Activated naive CD4-positive, alpha-beta T cell (primary cell): ENCODE measurements at places on chromosomes 16 and 17.

- no peak for DNase-seq
Measured at GRCh38 chr17:60141111-60142018, 8.4 kb upstream of the CA4 start.

DNA sequence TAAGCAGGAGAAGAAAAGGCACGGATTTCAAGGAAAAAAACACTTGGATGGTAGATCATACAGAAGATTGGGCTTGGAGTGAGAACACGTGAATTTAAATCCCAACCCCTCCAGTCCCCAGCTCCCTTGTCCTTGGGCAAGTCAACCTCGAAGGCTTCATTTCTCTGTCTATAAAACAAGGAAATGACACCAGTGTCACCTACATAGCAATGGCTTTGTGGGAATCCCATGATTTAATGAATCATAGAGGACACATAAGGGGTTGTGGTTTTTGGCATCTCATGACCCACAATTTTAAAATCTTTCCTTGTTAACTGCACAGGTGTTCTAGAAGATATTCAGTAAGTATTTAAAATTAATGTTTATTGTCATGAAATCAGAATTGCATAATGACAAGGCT lies 8.2 kb upstream of the CCL2 start:
- DNase-seq, result no peak

GRCh38 chr16:27790546-27791403 lies 240.8 kb downstream of the KATNIP start:
- no peak for DNase-seq

DNA sequence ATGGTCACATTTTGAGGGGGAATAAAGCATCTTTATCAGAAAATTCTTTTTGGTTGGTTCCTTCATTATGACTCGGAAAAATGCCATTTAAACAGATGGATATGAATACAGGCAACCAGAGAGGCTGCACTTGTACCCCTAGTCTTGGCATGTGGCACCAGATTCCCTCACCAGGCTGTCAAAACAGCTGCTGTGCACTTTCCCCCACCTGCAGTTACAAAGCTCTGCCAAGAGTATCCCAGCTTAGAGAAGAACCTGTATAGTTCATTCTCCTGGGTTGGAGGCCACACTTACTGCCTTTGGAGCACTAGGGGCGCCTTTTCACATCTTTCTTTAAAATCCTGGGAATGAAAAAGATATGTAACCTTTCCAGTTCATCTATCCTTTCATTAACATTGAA lies 190.3 kb downstream of the KIF2B start:
- DNase-seq, result no peak

DNA sequence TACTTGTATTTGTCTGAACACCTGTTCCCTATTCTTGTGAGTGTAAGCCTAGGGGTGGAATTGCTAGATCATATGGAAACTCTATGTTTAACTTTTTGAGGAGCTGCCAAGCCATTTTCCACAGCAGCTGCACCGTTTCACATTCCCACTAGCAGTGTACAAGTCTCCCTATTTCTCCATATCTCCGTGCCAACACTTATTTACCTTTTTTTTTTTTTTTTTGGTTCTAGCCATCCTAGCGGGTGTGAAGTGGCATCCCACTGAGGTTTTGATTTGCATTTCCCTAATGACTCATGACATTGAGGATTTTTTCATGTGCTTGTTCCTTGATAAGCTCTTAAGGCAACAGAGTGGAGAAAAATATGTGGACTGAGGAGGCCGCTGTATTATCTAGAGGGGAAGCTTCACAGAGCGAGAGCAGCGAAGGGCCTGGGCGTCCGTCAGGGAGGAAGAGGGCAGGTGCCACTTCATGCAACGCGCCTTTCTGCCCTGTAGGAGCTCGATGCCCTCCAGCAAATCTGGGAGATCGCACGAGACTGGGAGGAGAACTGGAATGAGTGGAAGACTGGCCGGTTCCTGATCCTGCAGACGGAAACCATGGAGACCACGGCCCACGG lies 50.0 kb downstream of the DNAH2 start:
- DNase-seq, result no peak

GRCh38 chr17:63665527-63666214 lies 34.3 kb downstream of the LIMD2 start:
- no peak for DNase-seq

- DNase-seq, result no peak
Measured at GRCh38 chr16:70152578-70153302, 20.8 kb upstream of the CLEC18C start.

DNA sequence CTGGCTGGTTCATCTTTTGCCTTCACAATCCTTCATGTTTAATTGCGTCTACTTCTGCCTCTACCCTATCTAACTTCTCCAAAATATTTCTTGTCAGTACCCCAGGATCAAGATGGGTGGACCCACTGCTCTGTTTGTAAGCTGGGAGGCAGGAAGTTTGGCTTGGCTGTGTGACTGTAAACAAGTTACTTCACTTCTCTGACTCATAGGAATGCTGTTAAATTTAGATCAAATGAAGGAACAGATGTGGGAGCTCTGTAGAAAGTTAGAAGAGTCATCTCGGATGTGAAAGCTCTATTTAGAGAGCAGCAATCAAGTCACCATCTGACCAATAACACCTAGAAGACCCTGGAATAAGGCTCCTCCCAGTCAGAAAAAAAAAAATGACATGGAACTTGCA lies 55.2 kb upstream of the MRTFB start:
- no peak for DNase-seq

DNA sequence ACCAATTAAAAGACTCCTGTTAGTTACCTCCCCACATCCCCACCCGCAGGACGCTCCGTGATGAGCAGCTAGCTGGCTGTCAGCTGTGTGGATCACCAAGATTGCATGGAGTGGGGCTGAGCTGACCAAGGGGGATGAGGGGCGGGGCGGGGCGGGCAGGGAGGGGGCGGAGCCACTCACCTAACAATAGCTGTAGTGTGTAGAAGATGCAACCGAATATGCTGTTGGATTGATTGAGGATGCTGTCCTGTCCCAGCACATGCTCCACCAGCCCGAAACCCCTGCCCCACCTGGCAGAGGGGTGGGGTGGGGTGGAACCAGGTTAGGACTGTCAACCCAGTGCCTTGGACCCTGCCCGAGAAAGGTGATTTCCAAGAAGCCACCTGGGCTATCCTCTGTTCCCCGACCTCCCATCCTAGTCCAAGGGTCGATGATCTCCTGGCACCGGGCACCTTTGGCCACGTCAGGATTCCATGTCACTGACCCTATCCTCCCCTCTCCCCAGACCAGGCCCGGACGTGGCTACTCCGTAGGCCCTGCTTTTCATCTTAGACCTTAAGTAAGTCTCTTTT lies 1.4 kb downstream of the VKORC1 start:
- no peak for DNase-seq
